ENCODE measurements at places on chromosomes 11 and 22.

DNA sequence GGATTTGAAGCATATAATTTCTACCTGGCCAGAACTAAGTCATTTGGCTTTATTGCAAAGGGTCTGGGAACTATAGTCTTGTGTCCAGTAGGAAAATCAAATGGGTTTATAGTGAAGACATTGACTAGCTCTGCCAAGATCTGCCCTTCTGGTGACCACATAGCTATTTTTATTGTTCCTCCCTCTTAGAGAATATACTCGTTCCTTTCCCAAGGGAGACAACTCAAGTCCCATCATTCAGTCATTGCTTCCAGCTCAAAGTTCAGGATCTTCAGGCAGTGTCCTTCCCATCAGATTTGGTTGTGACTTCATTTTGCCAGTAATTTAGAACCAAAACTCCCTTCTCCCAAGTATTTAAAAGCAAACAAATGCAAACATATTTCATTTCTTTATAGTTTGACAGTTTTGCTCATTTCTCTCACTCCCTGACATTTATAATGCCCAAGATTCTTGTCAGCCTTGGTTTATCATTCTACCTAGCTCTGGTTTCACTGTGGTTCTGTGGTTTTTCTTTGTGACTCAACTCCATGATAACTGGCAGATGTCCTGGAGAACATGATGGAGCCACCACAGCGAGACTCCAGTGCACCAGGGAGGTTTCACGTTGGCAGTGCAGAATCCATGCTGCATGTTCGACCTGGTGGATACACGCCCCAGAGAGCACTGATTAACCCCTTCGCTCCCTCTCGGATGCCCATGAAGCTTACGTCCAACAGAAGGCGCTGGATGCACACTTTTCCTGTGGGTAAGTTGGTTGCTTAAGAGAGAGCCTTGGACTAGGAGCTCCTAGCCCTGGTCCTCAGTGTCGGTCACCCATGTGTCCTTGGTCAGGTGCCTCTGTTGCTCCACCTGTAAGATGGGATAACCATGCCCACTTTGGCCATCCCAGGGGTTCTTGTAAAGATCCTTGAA, 64.9 kb downstream of the DEPDC5 start:
- no peak for DNase-seq

- DNase-seq: no peak
Measured at GRCh38 chr11:8415195-8415594, 151.5 kb upstream of the LMO1 start.

DNA sequence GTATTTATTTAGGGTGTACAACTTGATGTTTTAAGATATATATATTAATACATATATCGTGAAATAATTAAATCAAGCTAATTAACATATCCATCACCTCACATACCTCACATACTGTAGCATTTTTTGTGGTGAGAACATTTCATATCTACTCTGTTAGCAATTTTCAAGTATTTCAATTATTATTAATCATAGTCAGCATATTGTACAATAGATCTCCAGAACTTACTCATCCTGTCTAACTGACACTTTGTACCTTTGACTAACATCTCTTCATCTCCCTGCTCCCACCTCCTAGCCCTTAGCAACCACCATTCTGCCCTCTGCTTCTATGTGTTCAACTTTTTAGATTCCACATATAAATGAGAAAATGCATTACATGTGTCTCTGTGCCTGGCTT, 108.4 kb downstream of the BARX2 start:
- DNase-seq: no peak

DNA sequence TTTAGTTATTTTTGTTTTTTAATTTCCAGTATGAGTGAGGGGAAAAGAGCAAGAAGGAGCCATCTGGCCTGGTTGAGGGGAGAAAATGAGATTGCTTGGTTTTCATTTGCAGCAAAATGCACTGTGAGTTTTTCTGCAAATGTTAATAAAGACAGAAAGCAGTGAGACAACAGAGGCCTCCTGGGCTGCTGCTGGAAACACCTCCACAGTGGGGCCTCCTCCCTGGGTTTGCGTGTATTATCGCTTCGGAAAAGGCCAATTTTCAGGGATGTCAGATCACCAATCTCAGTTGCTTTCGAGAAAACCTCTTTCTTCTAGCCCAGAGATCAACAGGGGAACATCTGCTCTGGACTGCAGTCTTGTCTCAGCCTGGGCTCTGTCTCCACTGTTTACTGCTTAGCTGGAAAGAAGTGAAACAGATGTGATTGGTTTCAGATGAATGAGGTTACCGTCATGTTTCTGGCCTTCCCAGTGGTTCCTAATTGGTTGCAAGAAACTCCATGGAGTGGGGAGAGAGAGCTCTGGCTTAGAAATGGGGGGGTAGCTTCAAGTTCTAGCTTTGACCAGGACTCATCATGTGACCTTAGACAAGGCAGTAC, 17.3 kb downstream of the TSPAN18 start:
- DNase-seq: no peak

DNA sequence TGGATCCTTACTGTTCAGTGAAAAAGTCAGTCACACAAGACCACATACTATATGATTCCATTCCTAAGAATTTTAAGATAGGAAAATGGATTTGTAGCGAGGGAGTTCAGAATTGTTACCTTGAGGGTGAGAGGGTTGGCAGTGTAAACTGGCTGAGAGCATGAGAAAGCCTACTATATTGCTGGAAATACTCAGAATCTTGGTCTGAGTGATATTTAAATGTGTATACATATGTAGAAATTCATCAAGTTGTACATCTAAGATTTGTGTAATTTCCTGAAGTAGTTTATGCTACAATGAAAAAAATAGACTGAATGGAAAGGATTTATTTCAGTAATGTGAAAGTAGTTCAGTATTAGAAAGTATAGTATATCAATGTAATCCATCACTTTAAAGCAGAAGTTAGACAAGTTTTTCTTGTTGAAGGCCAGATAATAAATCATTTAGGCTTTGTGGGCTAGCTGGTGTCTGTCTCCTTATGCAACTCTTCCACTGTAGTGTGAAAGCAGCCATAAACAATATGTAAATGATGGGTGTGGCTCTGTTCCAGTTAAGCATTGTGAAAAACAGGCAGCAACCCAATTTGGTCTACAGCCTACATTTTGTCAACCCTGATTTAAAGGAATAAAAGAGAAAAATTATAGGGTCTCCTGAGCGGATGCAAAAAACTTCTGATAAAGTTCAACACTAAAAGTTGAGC, 127.2 kb upstream of the THY1 start:
- no peak for DNase-seq

DNA sequence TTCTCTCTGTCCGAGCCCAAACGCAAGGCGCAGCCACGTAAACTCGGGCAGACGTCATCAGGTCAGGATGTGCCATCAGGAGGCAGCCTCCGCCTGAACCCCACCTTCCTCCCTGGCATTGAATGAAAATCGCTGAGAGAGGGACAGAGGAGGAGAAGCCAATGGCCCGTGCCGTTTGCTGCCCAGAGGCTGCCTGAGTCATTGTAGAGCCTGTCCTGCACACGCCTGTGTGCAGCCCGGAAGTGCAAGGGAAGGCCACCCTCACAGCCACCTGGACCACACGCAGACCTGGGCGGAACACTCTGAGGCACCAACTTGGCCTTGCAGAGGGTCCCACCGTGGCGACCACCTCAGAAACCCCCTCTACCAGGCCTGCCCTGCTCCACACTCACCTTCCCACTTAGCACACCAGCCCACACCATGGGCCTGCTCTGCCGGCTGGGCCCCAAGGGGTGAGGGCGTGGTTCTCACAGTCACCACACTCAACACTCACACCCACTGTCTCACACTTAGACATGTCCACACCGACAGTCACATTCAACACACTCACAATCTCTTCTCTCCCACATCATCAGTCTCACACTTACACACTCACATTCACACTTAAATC, 9.1 kb downstream of the CHID1 start:
- no peak for DNase-seq

GRCh38 chr11:95325777-95326258, 94.8 kb upstream of the SESN3 start:
- no peak for DNase-seq

GRCh38 chr11:41458641-41459040, 811 bp downstream of the LRRC4C start:
- DNase-seq: no peak

- DNase-seq: no peak
Measured at GRCh38 chr11:85750646-85751045, 60.3 kb downstream of the SYTL2 start.

- no peak for DNase-seq
Measured at GRCh38 chr22:33440756-33441155, 382.6 kb upstream of the SYN3 start.

DNA sequence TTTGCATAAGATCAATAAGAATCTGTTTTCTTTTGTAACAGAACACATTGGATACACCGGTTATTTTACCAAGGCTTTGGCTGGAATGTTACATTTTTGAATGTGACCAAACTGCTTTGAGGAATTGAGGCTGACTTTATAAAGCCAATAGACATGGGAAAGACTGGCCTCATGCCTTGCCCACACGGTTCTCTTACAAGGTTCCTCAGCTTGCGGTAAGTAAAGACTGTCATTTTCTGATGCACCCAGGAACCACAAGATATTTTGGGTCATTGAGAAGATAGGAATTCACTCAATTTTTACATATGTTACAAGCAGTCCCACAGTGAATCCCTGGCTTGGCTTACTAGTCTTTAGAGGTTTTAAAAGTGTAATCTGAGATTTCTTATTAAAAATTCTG, 23.9 kb downstream of the OR10A6 start:
- no peak for DNase-seq

- no peak for DNase-seq
Measured at GRCh38 chr11:45919806-45920530, 2.3 kb upstream of the PEX16 start.

DNA sequence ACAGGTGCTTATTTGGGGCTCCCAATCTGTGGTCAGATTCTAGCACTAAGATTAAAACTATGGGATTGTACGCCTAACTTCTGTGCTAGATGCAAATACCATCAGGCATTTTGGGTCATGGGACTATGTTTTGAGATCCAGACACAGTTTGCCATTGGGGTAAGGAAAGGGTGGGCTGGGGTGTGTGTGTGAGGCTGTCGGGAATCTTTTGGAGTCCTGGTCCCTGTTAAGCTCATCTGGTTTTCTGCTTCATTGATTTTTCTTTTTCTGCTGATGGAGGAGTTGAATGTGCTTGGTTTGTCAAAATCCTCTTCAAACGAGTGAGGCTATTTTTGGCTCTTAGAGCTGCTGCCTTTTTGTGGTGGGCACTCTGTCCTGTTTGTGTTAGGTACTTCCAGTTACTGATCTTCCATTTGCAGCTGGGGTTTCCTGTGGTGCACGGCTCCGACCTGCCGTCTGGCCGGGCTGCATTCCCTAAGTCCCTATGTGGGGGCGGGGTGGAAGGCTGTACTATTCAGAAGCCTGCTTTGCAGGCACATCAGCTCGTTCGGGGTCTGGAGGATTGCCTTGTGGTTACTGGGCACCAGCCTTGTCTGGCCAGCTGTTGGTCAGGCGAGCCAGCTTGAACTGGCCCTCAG, 2.9 kb downstream of the BCR start:
- DNase-seq: no peak

DNA sequence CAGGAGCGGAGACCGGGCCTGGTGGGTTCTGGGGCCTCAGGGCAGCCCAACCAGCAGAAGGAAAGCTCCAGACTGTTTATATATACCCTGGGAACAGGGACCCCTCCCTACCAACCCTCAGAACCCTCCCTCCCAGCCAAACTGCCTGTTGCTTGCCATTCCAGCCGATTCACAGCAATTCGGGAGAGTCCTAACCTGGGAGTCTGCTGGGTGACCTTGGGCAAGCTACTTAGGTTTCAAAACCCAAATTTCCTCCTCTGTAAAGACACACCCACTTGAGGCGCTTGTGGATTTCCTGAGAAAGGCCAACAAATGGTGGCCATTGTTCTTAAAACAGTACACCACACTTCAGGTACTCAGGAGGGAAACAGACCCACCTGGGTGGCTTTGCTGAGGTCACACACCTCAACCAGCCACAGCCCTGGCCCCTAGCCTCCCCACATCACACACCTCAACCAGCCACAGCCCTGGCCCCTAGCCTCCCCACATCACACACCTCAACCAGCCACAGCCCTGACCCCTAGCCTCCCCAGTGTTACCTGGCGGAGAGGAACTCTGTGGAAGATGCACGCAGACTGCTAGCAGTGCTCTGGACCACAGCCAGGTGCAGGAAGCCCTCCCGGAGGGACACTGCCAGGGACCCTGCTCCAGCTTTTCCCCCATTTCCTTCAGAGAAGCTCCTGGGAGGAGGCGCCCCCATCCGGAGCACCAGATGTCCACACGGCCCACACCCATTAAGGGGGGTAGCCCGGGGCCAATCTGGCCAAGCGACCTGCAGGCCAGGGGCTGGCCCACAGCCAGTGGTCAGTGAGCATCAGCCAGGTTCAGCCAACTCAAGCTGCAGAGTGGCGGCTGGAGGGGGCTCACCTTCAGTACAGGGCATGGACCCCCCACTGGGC, 6.2 kb downstream of the SHISA8 start:
- no peak for DNase-seq

DNA sequence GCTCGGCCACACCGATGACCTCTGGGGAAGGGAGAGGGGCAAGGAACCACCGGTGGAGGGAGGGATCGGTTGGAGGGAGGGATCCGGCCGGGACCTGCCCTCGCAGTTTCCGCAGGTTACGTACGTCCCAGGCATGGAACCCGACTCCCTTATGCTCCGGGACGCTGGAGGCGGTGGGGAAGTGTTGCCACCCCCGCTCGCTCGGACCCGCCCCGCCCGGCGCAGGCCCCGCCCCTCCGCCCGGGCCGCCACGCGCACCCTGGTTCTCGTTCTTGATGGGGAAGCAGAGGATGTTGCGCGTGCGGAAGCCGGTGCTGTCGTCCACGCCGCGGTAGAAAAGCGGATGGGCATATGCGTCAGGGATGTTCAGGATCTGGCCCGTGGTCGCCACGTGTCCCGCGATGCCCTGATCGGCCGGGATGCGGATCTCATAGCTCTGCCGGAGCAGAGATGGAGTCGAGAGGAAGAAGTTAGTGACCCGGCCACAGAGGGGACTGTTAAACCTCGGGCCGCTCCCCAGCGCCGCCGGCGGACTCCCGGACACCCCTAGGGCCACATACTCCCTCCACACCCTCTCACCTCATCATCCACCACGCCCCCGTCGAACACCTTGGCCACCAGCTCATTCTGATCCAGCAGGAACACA, 89.8 kb downstream of the PDE2A start:
- DNase-seq: no peak

GRCh38 chr11:78207532-78208256, 19.0 kb downstream of the USP35 start:
- DNase-seq: no peak

DNA sequence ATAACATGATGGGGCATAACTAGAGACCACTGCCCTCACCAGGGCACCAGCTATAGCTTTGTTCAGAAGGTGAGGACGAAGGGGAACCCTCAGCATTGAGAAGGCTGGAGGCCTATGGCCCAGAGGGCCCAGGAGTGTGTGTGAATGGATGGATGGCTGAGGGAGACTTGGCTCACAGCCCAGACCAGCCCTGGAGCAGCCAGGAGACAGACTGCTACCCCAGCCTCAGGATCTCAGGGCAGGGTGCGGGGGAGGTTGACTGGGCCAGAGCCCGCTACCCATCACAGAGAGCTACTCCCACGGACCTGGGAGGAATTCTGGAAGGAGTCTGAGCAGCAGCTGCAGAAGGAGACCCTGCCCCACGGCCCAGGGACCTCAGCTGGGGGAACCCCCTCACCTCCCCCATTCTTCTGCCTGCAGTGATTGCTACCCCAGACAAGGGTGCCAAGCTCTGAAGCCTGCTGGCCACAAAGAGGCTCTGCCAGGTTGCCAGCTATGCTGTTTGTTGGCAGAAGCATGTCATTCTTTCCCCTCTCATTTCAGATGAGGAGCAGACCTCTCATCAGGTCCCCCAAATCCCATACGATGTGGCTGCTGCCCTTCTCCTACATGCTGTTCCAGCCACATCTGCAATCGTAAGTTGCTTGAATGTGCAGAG, 5.4 kb upstream of the CSDC2 start:
- DNase-seq: no peak

Measured in vagina (tissue), 2 donors.